ENCODE measurements at places on chromosomes 7 and 10.

DNA sequence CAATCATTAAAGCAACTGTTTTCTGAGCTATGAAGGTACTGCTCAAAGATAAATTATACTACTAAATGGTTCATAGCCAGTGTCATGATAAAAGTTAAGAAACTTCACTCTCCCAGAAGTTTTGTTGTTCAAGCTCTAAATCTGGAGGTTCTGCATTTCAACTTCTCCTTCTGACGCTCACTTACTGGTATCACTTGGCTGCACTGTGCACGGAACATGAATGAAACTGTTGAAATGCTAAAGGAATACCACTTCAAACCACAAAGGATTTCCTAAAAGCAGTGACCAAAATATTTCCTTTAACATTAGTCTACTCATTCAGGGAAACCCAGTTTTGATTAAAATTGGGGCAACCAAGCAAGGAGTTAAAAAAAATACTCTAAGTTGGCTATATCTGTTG lies 93.6 kb downstream of the UBE2H start:
- DNase-seq = no peak

DNA sequence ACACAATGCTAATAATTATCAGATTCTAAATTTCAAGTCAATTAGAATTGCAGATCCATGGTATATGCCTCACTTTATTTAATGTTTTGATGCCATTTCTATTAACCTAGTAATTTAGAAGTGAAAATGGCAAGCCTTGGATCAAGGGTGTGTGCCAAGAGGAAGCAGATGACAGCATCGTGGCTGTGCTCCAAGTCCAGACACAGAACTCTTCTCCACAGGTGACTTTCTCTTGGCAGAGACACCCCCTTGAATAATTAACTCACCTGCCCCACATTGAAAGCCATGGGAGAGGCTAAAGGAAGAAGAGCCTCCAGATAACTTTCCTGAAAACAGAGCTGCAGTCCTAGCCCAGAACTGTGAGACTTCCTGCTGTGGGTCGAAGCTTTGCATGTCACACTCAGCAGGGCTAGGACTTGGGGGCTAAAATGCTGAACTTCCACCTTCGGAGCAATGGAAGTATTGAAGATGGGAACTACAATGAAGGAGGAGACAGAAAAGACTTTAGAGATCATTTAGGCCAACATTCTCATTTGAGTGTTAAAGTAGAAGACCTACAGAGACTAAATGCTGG lies 996 bp upstream of the C10orf90 start:
- no peak for DNase-seq

DNA sequence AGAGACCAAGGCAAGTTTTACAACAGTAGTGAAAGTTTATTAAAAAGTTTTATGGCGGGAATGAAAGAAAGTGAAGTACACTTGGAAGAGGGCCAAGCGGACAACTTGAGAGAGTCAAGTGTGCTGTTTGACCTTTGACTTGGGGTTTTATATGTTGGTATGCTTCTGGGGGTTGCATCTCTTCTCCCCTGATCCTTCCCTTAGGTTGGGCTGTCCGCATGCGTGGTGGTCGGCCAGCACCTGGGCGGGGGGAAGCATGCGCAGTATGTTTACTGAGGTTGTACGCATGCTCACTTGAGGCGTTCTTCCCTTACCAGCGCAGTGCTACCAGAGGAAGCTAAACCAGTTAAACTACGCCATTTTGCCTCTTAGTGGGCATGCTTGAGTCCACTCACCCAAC lies 31.9 kb downstream of the NUP42 start:
- DNase-seq = no peak

GRCh38 chr7:154342971-154343633 lies 290.9 kb downstream of the DPP6 start:
- DNase-seq = no peak

GRCh38 chr7:1225441-1226185 lies 7.1 kb upstream of the UNCX start:
- DNase-seq = peak; percentile 36

- no peak for DNase-seq
Measured at GRCh38 chr10:129035052-129035827, 431.8 kb upstream of the MGMT start.

DNA sequence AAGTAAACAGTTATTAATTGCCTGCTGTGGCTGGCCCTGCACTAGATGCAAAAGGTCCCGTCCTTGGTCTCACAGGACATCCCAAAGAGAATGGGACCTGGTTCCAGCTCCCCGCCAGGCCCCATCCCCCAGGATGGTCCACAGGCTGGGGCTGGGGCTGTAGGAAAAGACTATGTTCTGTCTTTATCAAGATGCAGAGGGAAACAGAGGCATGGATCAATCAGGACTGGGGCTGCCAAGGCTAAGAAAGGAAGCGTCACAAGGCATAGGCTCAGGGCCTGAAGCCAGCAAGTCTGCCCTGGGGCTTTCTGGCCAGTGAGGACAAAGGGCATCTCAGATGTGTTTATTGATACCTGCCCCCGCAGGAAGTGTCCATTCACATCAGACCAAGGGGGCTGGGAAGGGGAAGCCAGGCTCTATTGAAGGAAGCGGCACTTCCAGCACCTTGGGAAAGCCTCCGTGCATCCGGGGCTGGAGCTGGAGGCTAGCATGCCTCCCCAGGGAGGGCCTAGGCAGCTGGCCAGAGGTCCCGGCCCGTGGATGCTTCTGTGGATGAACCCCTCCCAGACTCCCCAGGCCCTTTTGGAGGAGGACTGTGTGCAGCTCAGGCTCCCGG lies 5.8 kb downstream of the VSIR start:
- no peak for DNase-seq

DNA sequence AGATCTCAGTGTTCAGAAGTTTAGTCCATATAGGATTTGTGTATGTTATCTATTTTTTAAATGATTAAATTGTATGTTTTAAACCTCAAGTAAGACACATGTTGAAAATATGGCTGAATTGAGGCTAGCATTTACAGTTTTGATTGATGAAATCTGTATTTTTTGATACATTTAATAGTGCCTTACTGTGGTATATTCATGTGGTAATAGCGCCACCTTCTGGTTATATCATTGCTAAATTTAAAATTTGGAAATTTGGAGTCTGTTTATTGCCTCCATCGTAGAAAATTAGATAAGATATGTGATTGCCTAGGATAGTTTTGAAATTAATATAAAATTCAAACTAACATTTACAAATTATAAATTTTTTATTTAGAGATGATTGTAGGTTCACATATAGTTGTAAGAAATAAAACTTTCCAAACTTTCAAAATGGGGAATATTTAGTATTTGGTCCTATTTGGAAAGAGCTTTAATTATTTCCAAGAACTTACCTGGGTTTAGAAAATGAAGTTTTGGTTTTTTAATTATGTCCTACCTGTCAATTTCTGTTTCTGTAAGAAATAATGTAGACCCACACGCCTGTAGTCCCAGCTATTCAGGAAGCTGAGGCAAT lies 19.1 kb upstream of the ARMS2 start:
- DNase-seq = no peak

DNA sequence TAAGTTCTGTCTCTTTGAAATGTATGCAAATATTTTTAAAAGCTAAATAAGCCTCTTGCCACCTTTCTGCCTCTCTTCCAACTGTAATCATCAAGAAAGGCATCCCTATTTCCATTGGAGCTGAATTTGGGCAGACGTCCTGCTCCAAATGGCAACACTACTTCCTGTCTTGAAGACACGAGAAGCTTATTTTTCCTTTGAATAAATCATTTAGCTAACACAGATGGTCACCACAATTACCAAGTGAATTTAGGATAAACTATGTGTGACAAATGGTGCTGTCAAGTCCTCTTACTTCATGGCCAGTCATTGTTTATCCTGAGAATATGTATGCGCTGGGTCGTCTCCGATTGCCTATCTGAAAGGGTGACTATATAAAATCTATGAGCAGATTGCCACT lies 268.0 kb downstream of the ANKRD7 start:
- DNase-seq = no peak

- DNase-seq = no peak
Measured at GRCh38 chr10:101952191-101952590, 103.8 kb downstream of the ARMH3 start.

GRCh38 chr10:86210416-86210815 lies 156.2 kb downstream of the GRID1 start:
- DNase-seq = no peak

- DNase-seq = no peak
Measured at GRCh38 chr7:48274662-48275061, 103.4 kb downstream of the ABCA13 start.

Data from T-helper 9 cell (primary cell).